ENCODE measurements at places on chromosomes 16 and 17.

GRCh38 chr16:15900901-15901500, 12.6 kb upstream of the CEP20 start:
- DNase-seq, result no peak

DNA sequence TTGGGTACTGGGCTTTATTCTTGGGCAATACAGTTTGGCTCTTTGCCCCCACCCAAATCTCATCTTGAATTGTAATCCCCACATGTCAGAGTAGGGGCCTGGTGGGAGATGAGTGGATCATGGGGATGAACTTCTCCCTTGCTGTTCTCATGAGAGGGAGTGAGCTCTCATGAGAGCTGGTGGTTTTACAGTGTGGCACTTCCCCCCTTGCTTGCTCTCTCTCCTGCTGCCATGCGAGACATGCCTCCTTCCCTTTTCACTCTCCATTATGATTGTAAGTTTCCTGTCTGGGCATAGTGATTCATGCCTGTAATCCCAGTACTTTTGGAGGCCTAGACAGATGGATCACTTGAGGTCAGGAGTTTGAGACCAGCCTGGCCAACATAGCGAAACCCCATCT, 18.1 kb upstream of the CNEP1R1 start:
- no peak for DNase-seq

DNA sequence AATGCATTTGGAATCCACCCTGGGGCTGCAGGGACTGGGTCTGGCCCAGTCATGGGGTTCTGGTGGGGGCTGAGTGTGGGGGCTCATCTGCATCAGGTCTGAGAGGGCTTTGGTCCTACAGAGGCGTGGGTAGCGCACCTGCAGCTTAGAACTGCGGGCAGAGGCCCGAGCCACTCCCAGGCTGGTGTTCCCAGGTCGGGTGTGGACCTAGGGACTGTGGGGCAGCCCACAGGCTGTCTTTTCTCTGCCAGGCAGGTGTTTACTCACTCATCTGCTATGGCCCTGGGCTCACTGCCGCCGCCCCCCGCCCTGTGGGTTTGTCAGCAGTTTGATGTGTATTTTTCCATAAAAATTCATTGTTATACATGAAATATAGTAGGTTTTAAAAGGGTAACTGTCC, 27.0 kb upstream of the DOC2B start:
- DNase-seq, result no peak

- DNase-seq, result no peak
These were observed 15.9 kb upstream of the ADGRG1 start for GRCh38 chr16:57612494-57612893.
